ENCODE measurements at places on chromosomes 2 and 18.

- DNase-seq: no peak
Measured at GRCh38 chr2:141899740-141900139, 231.1 kb downstream of the LRP1B start.

DNA sequence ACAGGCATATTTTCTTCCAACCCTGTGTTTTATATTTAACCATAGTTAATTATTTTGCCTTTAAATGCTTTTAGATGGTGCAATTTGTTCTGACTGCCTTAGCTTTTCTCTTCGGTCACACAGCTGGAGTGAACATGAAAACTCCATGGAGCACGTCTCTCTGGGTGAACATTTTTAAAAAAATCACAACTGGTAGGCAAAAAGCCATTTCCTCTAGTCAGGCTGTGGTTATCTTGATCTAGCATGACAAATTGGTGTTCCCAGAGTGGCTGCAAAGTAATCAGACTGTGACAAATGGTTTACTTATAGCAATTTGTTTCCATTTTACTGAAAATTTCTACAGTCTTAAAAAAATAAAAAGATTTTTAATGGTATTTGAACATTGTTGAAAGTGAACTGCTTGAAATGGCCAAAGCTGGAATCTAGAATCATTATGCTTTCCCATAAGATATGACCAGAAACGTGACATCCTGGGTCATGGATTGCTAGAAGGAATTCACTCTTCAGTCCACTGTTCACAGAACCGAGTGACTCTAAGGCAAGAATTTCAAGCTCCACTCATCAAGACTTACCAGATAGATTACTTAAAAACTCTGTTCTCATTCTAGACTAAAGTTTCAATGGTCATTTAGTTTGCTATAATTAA, 703.6 kb downstream of the CPS1 start:
- DNase-seq: no peak

DNA sequence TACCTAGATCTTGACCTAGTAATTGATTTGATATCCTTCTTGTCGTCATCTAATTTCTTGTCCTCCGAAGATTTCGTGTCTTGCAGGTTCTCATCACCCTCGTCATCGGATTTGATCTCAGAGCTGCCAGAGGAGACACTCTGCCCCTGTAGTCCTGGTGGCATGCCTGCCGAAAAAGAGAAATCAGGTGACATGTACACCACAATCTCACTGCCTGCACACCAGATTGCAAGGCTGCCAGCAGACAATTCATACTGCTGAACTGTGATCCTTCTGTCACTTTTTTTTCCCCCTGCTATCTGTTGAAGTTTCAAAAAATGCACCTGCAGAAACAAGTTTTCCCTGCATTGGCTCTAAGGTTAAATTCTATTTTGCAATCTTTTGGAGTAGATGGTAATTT, 273.2 kb upstream of the CCDC68 start:
- DNase-seq: no peak

DNA sequence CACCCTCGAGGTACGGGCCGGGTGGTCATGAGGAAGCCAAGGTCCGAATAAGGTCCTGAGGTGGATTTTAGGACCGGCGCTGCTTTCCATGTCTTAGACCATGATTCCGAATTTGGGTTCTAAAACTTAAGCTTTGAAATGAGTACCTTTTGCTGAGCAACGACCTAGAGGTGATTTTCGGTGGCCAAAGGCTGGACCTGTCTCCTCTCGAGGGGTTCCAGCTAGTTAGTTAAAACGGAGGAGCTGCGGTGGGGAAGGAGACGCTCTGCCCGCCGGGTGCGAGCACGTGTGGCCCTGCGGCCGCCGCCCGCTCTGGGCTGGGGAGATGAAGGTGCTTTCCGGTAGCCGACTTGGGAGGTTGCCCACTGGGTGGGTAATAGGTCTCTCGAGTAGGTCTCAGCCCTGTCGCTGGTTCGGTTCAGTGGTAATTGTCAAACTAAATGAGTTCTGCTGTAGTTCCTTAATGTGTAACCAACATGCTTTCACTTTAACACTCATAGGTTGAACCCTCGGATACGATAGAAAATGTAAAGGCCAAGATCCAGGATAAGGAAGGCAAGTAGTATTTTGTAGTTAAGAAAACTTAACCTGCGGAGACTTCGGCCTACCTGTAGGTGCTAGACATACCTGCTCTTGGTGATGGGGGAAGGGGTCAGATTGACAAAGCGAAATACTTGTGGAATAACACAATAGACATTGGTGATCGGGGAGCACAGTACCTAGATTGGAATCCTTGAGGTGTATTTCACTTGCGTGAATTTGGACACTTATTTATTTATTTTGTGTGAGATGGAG, 572 bp downstream of the RPS27A start:
- DNase-seq: peak; percentile 64

- no peak for DNase-seq
Measured at GRCh38 chr2:188808947-188809355, 165.2 kb upstream of the COL3A1 start.

DNA sequence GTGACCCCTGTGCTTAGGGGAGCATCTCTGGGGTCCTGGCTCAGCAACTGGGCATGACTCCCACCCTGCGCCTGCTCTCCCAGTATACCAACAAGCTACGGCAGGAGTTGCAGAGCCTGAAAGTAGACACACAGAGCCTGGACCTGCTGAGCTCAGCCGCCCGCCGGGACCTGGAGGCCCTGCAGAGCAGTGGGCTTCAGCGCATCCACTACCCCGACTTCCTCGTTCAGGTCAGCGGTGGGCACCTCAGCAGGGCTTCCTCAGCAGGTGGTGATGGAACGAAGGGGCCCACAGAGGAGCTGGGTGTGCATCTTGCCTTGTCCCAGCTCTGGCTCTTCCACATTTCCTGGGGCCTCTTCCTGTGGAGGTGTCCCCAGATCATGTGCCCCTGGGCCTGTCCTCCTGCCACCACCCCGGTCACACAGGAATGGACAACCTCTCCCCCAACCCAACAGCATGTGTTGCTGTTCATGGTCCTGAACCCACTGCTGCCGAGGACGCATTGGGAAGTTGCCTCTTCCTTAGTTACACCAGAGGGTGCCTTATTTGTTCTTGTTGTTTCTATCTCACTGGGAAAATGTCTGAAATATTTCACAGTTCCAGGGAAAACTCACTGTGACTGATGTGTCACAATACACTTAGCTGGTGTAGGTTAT, 10.8 kb downstream of the PROM2 start:
- DNase-seq: no peak

- no peak for DNase-seq
Measured at GRCh38 chr2:225814554-225814953, 415.0 kb downstream of the NYAP2 start.

GRCh38 chr2:107001964-107002696, 116.2 kb upstream of the ST6GAL2 start:
- no peak for DNase-seq

GRCh38 chr2:218375212-218375611, 6.9 kb upstream of the SLC11A1 start:
- DNase-seq: no peak

DNA sequence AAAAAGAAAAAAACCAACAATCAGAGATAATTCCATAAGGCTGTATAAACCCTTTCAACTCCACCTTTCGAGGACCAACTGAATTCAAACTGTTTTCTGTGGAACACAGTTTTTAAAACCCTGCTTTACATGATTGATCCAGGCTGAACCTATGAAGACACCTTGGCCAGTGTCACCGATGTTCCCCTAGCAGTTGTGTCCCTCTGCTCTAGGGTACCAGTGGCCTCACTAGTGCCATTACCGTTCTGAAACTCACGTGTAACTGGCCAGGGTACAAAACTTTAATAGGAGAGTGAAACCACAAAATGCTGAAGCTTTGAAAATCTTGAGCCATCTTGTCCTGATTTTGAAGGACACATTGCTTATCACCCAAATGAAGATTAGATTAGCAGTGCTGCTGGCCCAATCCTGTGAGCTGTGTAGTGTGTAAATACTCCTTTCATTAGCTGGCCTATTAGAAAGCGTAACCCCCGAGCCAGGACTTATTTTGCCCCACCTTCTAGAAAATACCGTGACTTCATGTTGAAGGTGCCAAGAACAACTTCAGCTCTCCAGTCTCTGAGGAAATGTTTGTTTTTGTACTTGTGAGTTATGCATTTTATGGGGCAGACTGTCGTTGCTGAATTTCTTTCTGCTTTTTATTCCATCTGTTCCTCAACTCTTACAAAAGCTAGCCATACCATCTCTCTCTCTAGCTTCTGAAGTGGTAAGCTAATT, 147.8 kb upstream of the MAP3K20 start:
- no peak for DNase-seq

DNA sequence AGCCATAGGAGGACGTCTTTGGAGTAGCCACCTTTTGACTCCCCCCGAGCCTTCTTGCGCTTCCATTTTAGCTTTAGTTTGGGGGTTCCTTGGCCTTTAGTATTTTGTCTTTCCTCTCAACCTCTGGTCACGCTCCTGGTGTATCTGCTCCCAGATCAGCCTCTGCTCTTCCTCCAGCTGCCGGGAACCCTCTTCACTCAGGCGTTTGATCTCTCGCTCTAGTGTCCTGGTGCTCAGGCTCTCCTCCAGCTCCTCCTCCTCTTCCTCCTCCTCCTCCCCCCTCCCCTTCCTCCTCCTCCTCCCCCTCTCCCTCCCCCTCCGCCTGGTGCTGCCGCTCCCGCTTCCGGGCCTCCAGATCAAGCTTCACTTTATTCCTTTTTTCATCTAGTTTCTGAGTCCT, 1082.3 kb upstream of the TMEFF2 start:
- no peak for DNase-seq

DNA sequence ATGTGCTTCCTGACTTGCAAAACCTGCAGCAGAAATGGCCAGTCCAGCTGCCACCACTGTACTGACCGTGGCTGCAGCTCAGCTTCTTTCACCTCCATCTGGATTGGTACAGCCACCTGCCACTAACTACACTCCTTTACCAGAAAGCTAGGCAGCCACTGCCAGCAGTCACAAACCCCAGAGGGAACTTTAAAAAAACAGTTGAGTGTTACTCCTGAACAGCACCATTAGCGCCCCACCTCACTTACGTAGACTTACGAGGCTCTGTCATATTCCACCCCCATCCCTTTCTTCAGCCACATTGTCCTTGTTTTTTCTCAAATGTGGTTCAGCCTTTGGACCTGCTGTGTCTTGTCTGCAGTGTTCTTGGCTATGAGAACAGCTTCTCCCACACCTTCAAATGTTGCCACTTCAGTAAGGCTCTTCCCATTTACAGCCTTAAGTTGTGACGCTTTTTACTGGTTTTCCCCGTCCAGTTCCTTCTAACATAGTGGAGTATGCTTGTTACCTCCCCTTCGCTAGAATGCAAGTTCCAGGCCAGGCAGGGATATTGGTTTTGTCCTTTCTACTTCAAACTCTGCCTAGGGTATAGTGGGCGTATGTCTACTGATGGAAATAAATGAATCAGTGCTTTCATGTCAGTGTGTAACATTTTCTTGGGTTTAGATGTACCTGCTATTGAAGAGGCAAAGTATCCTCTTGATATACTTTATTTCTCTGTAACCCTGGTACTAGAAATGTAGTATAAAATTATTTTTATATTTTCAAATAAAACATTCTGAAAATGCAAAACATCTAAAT, 17.0 kb downstream of the HNRNPA3 start:
- no peak for DNase-seq

GRCh38 chr2:241496904-241497877, 11.2 kb downstream of the STK25 start:
- no peak for DNase-seq

DNA sequence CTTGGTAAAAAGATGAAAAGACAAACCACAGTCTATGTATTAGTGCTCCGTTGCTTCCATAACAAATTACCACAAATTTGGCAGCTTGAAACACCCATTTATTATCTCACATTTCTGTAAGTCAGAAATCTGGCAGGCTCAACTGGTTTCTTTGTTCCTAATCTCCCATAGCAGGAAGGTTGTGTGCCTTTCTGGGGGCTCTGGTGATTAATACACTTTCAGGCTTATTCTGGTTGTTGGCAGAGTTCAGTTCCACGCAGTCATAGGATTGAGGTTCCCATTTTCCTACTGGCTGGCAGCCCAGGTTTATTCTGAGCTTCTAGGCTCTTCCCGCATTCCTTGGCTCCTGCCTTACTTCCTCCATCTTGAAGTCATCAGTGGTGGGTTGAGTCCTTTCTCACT, 189.3 kb downstream of the ANAPC1 start:
- DNase-seq: no peak

DNA sequence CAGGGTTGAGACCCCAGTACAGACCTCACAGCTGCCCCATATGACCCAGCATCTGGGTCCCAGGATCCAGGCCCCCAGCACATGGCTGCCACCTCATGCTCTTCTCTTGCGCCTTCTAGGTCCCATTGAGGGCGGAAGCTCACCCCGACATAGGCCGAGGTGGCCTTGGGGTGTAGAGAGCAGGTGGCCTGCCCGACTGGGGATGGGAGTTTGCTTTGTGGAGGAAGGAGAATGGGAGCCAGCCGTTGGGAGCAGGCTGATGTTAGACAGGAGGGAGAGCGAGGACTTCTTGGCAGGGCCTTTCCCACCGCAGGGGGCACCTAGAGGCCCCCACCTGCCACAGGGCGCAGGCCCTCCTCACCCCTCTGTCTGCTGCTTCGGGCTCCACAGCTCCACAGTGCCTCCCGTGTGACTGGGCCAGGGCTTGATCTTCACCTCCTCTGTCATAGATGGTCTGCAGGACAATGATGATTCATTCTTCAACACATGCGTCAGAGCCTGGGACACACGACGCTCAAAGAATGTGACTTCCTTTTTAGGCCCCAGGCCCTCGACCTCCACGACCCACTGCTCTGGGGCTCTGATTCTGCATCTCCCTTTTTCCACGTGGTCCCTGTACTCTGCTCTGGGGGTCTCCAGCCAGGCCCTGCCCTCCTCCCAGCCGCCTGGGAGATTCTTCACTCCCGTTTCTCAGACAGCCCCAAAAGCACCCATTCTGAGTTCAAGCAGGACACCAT, 86.6 kb upstream of the ODC1 start:
- no peak for DNase-seq
